ENCODE measurements at places on chromosomes 1 and 21. TPM values are rescaled to one million over a fixed set of nuclear protein-coding genes. Genes with fewer than 3 reads are reported as not detected.

GRCh38 chr1:73144311-73144710, 862.0 kb upstream of the NEGR1 start:
- DNase-seq: no peak

- DNase-seq: no peak
These were observed 11.6 kb upstream of the NCMAP start for GRCh38 chr1:24544239-24544638.

The CRYAA gene
- not detected for total RNA-seq

GRCh38 chr1:44696789-44697345, 22.4 kb downstream of the ARMH1 start:
- DNase-seq: no peak

GRCh38 chr1:3816331-3817137, 20.2 kb upstream of the LRRC47 start:
- no peak for DNase-seq

DNA sequence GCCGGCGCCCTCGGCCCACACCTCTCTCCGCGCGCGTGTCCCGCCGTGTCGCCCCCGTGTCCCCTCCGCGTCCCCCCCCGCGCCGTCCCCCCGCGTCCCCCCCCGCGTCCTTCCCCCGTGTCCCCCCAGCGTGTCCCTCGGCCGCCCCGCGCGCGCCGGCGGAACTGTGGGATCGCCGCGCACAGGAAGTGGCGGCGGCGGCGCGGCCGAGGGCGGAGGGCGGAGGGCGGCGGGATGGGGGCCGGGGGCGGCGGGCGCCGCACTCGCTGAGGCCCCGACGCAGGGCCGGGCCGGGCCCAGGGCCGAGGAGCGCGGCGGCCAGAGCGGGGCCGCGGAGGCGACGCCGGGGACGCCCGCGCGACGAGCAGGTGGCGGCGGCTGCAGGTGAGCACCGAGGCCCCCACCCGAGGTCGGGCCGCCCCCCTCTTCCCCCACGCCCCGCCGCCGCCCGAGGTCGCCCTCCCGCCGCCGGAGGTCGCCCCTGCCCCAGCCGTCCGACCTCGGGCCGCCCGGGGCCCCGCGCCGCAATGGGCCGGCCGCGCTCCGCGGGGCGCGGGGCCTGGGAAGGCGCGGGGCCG, at the start of gene AGPAT3:
AGPAT3 (plus strand) TSS at position 262 of the 578 bp plus-strand sequence. CDS start 94,459 bp downstream, outside the sequence.
- DNase-seq: no peak

The CYP2J2 gene
- total RNA-seq: 0.09 TPM

The GLIS1 gene
- 1.6 TPM for total RNA-seq

The KRTAP13-2 gene
- total RNA-seq: not detected

DNA sequence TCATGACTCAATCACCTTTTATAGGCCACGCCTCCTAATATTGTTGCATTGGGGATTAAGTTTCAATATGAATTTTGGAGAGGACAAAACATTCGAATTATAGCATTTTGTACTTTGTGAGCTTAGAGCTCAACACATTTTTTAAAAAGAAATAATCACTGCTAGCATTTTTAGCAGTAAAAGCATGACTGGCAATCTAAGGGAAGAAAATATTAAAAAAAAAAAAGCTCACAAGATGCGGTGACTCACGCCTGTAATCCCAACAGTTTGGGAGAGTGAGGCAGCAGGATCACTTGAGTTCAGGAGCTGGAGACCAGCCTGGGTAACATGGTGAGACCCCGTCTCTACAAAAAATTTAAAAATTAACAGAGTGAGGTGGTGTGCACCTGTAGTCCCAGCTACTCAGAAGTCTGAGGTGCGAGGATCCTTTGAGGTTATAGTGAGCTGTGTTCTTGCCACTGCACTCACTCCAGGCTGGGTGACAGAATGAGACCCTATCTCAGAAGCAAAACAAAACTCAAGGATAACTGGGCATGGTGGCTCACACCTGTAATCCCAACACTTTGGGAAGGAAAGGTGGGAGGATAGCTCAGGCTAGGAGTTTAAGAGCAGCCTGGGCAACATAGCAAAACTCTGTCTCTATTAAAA, 28.8 kb upstream of the DIPK1A start:
- DNase-seq: peak; percentile 18

DNA sequence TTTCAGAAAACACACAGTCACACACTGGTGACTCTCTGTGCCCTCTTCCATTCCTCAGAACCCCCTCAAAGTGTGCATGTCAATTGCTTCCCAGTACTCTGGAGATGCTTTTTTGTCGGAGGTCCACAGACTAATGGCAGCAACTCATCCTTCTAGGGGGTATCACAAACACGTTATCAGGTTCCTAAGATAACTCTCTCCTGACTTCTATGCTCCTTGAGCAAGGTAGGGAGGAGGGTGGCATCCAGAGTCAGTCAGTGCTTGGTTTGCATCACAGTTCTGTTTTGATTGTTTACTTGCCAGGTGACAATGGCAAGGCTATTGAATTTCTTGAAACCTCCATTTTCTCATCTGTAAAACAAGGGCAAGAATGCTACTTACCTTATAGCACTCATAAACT, 39.4 kb upstream of the DYNLT5 start:
- no peak for DNase-seq

- DNase-seq: no peak
These were observed 11.6 kb upstream of the EPB41 start for GRCh38 chr1:28902738-28903137.

DNA sequence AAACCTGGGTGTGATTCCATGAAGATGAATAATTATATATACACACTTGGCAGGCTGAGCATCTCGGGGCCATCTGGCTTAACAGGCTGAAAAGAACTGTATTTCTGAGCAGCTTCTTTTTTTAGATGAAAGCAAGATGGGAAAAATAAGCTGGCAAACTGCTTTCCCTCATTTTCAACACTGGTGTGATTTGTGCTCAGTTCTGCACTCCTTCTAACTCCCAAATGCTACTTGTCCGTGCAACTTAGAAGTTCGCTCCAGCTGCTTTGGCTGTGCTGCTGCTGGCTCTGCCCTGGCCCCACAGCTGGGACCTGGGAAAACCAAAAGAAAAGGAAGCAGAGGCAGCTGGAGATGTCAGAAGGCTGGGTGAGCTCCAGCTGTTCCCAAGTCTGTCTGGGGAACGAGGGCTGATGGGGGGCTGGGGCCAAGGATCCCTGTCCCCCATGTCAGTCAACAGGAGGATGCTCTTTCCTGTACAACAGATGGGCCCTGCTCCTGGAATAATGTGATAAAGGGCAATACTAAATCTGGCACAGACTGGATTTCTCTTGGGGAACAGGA, 44.9 kb downstream of the PAFAH2 start:
- peak; percentile 83 for DNase-seq
